ENCODE measurements at places on chromosomes 7 and 10.

- no peak for DNase-seq
These were observed 11.8 kb upstream of the PDCD4 start for GRCh38 chr10:110859973-110860376.

GRCh38 chr10:61902445-61903220 lies 1.1 kb downstream of the ARID5B start:
- DNase-seq = peak; percentile 93

DNA sequence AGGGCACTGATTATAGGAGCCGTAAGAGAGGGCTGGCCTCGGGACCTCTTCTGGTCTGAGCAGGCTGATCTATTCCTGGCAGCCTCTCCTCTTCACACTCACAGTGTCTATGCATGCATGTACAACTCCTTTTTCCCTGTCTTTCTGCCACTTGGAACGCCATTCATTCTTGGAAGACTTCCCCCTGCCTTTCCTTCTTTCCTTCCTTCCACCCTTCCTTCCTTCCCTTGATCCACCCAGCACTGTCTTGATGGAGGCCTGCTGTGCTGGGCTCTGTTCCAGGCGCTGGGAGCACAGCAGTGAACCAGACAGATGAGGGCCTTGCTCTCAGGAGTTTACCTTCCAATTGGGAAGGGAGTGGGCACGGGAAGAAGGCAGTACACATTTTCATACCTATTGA lies 114.8 kb downstream of the SH3PXD2A start:
- no peak for DNase-seq

DNA sequence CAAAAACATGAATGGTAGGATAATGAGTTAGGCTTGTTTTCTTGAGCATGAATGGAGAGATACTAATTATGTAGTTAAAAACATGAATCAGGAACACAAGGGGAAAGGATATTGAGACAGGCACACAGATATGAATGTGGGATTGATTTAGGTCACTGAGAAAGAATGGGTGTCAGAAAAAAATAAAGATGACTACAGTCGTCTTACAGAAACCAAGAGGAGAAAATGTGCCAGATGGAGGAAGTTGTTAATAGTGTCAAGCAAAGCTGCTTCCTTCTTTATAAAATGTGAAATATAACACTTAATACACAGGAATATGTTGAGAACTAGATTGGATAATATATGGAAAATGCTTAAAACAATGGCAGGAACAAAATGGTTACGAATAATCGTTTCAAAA lies 173.3 kb upstream of the BET1 start:
- no peak for DNase-seq

GRCh38 chr7:102415685-102416225 lies 17.6 kb upstream of the ORAI2 start:
- no peak for DNase-seq

DNA sequence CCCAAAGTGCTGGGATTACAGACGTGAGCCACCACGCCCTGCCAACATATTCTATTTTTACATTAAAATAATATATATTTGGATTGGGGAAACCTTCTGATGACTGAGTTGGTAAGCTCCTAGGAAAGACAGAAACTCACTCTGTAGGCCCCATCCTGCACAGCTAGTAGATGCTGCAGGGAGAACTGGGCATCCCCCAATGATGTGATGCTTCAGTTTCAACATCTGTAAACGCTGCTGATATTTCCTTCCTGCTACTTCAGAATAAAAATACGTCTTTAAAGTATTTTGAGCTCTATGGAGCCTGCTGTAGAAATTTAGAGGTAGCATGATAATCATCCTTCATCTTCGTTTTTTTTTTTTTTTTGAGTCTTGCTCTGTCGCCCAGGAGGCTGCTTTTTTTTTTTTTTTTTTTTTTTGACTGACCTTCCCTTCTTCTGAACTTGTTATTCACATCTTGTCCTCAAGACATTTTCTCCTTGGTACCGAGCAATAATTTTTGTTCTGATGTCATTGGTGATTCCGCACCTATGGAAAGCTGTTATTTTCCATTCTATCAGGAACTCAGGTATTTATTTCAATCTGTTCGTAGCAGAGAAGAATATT lies 21.8 kb upstream of the INPP5F start:
- no peak for DNase-seq

GRCh38 chr10:70964245-70964644 lies 75.9 kb upstream of the PCBD1 start:
- no peak for DNase-seq
